ENCODE measurements at places on chromosomes 11 and 22. TPM values are rescaled to one million over a fixed set of nuclear protein-coding genes. Genes with fewer than 3 reads are reported as not detected.

FAM180B gene
- total RNA-seq = 0.25 TPM

NNMT gene
- not detected for total RNA-seq

CSTPP1 gene
- total RNA-seq = 18.2 TPM

ART1 gene
- not detected for total RNA-seq

VPREB1 gene
- total RNA-seq = not detected

GRCh38 chr11:104916442-104916841, 18.2 kb upstream of the CASP12 start:
- H3K4me3 ChIP-seq = peak overlapping the region; percentile 84
- peaks cover 4% of the 10 kb centered on the region for H3K36me3 ChIP-seq
- DNase-seq = no peak
- H3K27ac ChIP-seq = peak overlapping the region; percentile 88
- peaks cover 51% of the 10 kb centered on the region for H3K4me1 ChIP-seq
- H3K27me3 ChIP-seq = no peaks in the 10 kb centered on the region

DNA sequence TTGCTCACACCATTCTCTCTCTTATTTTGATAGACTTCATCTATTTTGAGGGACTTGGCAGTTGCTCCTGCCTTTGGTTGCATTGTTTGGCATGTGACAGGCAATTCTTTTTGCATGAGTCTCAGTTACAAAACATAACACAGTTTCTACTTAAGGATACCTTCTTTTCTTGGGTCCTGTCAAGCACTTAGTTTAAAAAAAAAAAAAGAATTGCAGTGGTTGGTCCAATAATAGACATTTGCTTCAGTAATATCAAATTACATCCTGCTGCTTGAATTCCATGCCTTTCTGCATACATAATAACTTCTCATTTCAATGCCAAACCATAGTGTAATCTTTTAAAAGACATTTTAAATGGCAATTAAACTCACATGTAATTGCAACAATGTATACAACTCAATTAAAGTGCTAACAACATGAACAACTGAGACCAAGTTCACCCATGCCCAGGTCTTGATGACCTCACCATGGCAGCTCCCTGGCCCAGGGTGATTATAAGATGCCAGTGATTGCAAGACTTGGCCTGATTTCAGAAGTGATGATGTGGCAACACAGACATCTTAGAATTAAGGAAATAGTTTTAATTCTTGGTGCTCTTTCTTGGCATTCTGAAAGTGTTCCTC, 32.2 kb upstream of the PLET1 start:
- peaks cover 55% of the 10 kb centered on the region for H3K4me1 ChIP-seq
- DNase-seq = no peak
- H3K27me3 ChIP-seq = peaks cover 4% of the 10 kb centered on the region
- peaks cover 29% of the 10 kb centered on the region for H3K36me3 ChIP-seq
- H3K27ac ChIP-seq = no peak overlapping the region
- no peak overlapping the region for H3K4me3 ChIP-seq

- H3K4me1 ChIP-seq = peaks cover under 1% of the 10 kb centered on the region
- H3K27ac ChIP-seq = no peak overlapping the region
- peaks cover 2% of the 10 kb centered on the region for H3K36me3 ChIP-seq
- H3K27me3 ChIP-seq = no peaks in the 10 kb centered on the region
- DNase-seq = no peak
These were observed 944 bp downstream of the C11orf86 start for GRCh38 chr11:66976028-66976467.

- no peaks in the 10 kb centered on the region for H3K36me3 ChIP-seq
- H3K4me3 ChIP-seq = no peak overlapping the region
- H3K4me1 ChIP-seq = no peaks in the 10 kb centered on the region
These were observed 963.4 kb upstream of the CCDC90B start for GRCh38 chr11:84249344-84250135.

DNA sequence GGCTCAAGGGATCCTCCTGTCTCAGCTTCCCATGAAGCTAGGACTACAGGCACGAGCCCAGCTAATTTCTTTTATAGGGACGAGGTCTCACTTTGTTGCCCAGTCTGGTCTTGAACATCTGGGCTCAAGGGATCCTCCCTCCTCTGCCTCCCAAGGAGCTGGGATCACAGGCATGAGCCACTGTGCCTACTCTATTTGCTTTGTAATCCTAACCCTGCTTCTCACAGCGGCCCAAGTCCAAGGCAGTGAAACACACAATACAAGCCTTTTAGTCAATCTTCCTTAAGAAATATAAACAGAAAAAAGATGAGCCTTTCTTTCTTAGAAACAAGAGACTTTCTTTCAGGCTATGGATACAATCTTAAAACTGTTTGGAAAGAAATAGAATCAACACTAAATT, 115.2 kb upstream of the SORL1-AS1 start:
- no peaks in the 10 kb centered on the region for H3K4me1 ChIP-seq
- peaks cover 74% of the 10 kb centered on the region for H3K36me3 ChIP-seq
- no peak for DNase-seq
- peak overlapping the region; percentile 19 for H3K27ac ChIP-seq
- no peaks in the 10 kb centered on the region for H3K27me3 ChIP-seq

- H3K36me3 ChIP-seq = no peaks in the 10 kb centered on the region
- H3K27me3 ChIP-seq = peaks cover 3% of the 10 kb centered on the region
- H3K4me3 ChIP-seq = no peak overlapping the region
- peaks cover 12% of the 10 kb centered on the region for H3K4me1 ChIP-seq
- DNase-seq = no peak
- H3K27ac ChIP-seq = no peak overlapping the region
These were observed 14.2 kb downstream of the RTL6 start for GRCh38 chr22:44483878-44484277.

DNA sequence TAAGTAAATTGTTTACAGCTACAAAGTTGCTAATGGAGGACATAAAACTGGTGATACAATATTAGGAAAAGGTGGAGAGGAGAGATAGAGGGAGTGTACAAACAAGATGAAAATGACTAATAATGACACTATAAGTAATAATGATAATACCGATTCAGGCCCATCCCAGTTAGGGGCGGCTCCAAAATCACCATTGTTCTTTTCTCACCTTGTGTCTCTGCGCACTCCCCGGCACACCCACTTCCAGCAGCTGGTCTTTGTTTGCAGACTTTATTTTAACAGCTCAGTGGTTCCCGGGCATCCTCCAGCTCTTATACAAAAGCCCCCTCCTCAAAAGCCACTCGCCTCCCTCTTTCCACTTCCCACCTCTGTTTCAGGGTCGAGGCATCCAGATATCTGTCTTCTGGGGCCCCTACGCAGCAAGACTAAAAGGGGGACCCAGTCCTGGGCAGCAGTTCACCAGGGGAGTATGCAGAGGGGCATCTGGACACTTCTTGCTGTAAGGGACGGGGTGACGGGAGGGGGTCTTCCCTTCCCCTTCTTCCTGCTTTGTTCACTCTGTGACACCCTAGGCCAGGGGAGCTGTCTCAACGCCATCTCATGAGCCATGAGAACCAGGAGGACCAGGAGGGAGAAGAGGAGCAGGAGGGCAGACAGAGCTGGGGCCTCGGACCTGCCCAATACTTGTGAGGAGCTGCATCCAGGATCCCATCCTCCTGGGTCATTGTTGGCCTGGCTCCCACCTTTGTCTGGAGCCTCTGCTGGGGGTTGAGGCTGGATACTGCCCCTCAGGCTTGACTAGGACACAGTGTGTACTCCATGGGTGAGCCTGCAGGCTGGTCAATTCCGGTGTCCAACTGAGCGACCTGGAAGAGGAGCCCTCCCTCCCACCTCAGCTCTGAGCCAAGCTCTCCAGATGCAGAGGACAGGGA, 2.7 kb downstream of the APOL2 start:
- H3K27me3 ChIP-seq = no peaks in the 10 kb centered on the region
- H3K36me3 ChIP-seq = peaks cover 70% of the 10 kb centered on the region
- peak overlapping the region; percentile 90 for H3K4me3 ChIP-seq

DNA sequence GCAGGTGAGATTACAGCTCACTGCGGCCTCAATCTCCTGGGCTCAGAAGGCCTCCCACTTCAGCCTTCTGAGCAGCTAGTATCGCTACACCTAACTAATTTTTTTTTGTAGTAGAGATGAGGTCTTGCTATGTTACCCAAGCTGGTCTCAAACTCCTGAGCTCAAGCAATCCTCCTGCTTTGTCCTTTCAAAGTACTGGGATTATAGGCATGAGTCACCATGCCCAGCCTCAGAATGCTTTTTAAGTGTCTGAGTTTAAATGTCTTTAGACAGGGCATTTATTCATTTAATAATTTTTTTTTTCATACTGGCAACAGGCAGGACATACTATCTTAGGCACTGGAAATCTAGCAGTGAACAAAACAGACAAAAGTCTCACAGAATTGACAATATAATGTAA, 27.7 kb downstream of the LRP4 start:
- H3K27me3 ChIP-seq = peaks cover 4% of the 10 kb centered on the region
- H3K36me3 ChIP-seq = no peaks in the 10 kb centered on the region
- no peak overlapping the region for H3K4me3 ChIP-seq
- peaks cover 2% of the 10 kb centered on the region for H3K4me1 ChIP-seq
- no peak overlapping the region for H3K27ac ChIP-seq
- no peak for DNase-seq

DNA sequence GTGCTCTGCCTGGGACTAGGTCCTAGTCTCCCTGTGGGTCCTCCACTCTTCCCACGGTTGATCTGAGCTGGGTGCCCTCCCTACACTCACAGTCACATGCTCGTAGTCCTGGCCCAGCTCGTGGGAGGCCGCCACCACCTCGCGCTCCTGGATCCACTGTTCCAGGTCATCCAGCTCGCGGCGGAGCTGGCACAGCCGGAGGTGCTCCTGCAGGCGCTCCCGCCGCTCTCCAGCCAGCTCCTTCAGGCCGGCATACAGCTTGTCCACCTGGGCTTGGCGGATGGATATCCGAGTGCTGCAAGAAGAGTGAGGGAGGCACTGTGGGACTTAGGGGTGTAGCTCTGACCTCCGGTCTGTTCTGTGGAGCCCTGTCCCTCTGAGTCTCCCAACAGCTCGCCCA, 14.8 kb upstream of the RBM4B start:
- H3K27ac ChIP-seq = no peak overlapping the region
- no peaks in the 10 kb centered on the region for H3K27me3 ChIP-seq
- H3K36me3 ChIP-seq = no peaks in the 10 kb centered on the region
- DNase-seq = no peak
- no peaks in the 10 kb centered on the region for H3K4me1 ChIP-seq

- peaks cover 37% of the 10 kb centered on the region for H3K36me3 ChIP-seq
- no peaks in the 10 kb centered on the region for H3K27me3 ChIP-seq
- peak overlapping the region; percentile 30 for H3K4me3 ChIP-seq
- peaks cover 25% of the 10 kb centered on the region for H3K4me1 ChIP-seq
These were observed 3.4 kb downstream of the IRF7 start for GRCh38 chr11:612201-612960.

DNA sequence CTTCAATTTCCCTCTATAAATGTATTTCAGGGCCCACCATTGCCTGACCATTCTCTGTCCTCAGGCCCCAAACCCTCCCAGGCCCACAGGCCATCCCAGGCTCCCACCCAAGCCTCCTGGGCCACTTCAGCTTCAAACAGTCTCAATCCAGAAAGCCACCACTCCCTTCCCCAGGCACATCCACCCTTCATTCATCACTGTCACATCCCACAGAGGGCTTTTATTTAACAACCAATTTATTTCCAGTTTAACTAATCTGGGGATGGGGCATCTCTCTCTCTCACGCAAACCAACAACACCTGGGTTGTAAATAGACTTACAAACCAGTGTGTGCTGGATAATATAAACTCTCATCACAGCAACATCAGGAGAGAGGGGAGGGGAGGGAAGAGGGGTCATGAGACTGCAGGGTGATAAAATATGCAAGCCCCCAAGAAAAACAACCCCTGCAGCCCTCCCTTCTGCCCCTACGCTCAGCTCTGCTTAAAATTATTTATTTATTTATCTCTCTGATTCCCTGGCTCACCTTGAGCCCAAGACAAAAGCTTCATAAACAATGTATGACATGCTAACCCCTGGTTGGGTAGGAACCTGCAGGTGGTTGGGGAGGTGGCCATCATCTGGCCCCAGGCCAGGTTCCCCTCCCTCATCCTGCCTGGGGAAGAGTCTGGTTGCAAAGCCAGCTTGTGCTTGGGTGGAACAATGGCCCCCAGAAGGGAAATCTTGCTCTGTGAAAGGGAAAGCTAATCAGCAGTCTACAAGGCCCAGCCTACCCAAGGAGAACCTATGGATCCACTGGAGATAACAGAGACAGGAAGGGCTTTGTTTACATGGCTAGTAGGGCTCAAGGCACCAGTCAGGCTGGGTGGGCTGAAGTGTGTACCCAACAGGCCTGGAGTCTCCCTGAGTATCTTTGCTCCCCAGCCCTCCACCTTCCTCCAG, 359.2 kb downstream of the BUD13 start:
- H3K36me3 ChIP-seq = no peaks in the 10 kb centered on the region
- H3K27me3 ChIP-seq = no peaks in the 10 kb centered on the region
- H3K27ac ChIP-seq = no peak overlapping the region
- H3K4me1 ChIP-seq = no peaks in the 10 kb centered on the region
- DNase-seq = no peak
- no peak overlapping the region for H3K4me3 ChIP-seq

DNA sequence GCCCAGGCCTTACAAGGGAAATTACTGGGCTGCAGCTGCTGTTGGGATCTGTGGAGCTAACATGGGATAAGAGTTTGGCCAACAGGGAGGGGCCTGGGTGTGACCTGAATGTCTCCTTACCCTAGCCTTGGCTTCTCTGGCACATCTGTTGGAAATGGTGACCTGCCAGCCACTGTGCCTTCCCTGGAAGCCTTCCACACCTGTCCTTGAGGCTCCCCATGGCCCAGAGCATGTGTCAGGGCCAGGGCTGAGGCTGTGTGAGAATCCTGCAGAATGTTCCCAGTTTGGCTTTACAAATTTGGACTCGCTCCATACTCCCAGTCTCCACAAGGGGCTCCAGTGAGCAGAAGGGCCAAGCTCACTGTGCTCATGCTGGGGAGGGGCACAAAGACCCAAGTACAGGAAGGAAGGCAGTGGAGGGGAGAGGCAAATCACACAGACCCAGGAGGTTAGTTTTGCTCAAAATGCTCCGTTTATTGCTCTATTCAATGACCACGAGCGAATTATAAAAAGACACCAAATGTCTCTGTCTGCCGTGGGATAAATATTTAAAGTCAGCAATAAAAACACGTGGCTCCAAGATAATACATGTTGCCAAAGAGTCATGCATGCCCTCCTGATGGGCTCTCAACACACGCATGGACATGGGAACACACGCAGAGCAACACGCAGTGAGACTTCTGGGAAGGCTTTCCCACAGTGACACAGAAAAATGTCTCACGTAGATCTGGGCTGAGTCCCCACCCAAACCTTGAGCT, 1.7 kb upstream of the IGSF22 start:
- H3K36me3 ChIP-seq = no peaks in the 10 kb centered on the region
- H3K27ac ChIP-seq = no peak overlapping the region
- peaks cover 5% of the 10 kb centered on the region for H3K4me1 ChIP-seq
- H3K4me3 ChIP-seq = no peak overlapping the region

GRCh38 chr11:75626889-75627529, 41.8 kb downstream of the MAP6 start:
- peaks cover 21% of the 10 kb centered on the region for H3K27me3 ChIP-seq
- no peak overlapping the region for H3K27ac ChIP-seq
- no peak overlapping the region for H3K4me3 ChIP-seq
- no peak for DNase-seq
- no peaks in the 10 kb centered on the region for H3K4me1 ChIP-seq
- no peaks in the 10 kb centered on the region for H3K36me3 ChIP-seq

DNA sequence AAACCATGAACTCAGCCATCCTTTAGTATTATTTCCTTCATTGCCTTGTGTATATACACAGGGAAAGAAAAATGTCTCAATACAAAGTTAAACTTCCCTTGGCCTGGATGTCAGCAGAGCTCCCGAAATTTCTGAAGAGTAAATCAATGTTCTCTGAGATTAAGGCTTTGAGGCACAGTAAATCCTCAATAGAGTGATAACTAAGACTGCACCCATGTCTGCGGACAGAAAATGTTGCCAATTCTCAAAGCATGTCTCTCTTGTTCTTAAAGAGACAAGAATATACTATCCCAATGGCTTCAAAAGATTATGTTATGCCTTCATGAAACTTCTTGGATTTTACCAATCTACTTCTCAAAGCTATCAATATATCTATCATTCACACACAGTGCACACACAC, 1196.7 kb upstream of the TENM4 start:
- no peaks in the 10 kb centered on the region for H3K27me3 ChIP-seq
- H3K36me3 ChIP-seq = no peaks in the 10 kb centered on the region
- no peak for DNase-seq
- no peak overlapping the region for H3K4me3 ChIP-seq
- no peaks in the 10 kb centered on the region for H3K4me1 ChIP-seq
- no peak overlapping the region for H3K27ac ChIP-seq

All from activated CD4-positive, alpha-beta T cell treated with anti-CD3 and anti-CD28 coated beads, Interleukin-2, amount 10 ng/mL, durations not matched to agents 7 days and 5 days (primary cell).